ENCODE measurements at places on chromosomes 13 and 19. TPM values are rescaled to one million over a fixed set of nuclear protein-coding genes. Genes with fewer than 3 reads are reported as not detected.

Gene CAPS
- total RNA-seq, result 4.2 TPM

Gene CYP2F1
- total RNA-seq, result not detected

Gene PABPC3
- total RNA-seq, result 0.23 TPM

Gene APLP1
- 8.4 TPM for total RNA-seq

Gene ZNF446
- 9.7 TPM for total RNA-seq

Gene TRIM28
- 661 TPM for total RNA-seq

Gene ZFP14
- 1.0 TPM for total RNA-seq

Gene FUT1
- total RNA-seq, result 3.0 TPM

Gene SHISA2
- total RNA-seq, result 170 TPM

Gene PROSER3
- total RNA-seq, result 14.3 TPM

Gene ALKBH7
- total RNA-seq, result 80.7 TPM

Gene ARHGAP33
- total RNA-seq, result 13.3 TPM

Gene SLC8A2
- total RNA-seq, result not detected
